ENCODE measurements at places on chromosomes 1 and 21. TPM values are rescaled to one million over a fixed set of nuclear protein-coding genes. Genes with fewer than 3 reads are reported as not detected.

- DNase-seq: no peak
These were observed 28.7 kb downstream of the SYNJ1 start for GRCh38 chr21:32698971-32699693.

DNA sequence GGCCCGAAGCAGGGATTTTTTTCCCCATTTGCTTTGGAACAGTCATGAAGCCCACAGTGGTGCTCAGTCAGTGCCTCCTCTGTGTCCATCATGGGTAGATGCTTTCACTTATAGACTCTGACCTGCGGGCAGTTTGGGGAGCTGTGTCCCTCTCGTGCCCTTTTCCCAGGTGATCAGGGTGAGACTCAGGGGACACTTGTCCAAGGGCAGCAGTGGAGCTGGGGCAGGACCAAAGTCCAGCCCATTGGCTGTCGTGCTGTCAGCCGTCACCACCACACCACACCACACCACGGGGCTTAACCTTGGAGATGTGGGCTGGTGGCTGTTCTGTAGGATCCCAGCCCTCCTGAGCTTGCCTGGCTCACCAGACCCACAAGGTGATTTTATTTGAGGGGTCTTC is 34.9 kb downstream of the SIM2 start:
- no peak for DNase-seq

DNA sequence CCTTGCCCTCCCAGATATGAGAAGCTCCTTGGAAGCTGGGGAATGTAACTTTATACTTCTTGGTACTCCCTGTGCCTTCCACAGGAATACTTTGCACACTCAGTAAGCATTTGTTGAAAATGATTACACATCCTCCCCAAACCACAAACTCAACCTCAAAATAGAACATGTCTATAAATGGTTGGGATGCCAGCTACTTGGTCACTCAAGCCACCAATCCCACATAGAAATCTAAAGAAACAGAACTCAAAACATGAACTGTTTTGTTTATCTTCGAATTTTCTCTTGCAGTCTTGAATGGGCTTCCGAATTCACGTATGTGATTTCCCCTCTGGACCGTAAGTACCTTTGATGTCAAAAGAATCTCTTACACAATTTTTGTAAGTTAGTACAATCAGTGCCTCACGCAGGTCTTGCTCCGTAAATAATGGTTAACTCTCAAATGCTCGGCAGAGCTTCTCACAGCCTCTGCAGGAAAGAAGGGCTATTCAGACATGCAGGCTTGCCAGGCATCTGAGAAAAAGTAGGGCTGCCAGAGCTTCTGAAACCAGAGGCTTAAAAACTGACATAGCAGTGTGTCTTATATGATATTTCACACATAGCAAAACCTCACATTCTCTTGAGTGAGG is 26.9 kb downstream of the SORT1 start:
- no peak for DNase-seq

DNA sequence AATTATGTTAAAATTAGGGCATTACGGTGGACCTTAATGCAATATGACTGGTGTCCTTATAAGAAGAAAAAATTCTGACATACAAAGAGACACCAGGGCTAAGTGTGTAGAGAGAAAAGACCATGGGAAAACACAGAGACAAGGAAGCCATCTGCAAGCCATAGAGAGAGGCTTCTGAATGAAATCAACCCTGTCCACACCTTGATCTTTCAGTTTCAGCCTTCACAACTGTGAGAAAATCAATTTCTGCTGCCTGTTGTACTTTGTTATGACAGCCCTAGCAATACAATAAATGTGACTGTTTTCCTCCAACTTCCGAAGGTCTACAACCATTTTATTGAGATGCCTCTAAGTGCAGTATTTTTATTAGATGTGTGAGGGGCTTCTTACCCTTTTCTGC is 1407.2 kb downstream of the MRPL39 start:
- DNase-seq: no peak

DNA sequence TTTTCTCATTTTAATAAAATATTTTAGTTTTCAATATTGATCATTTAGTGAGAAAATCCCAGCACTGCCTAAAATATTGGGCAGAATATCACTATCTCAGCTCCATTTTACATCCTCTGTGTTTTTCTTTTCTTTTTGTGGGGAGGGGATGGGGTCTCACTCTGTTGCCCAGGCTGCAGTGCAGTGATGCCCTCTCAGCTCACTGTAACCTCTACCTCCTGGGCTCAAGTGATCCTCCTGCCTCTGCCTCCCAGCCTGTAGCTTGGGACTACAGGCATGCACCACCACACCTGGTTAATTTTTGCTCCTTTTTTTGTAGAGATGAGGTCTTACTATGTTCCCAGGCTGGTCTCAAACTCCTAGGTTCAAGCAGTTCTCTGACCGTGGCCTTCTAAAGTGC is 76.1 kb downstream of the SLC25A24 start:
- no peak for DNase-seq

DNA sequence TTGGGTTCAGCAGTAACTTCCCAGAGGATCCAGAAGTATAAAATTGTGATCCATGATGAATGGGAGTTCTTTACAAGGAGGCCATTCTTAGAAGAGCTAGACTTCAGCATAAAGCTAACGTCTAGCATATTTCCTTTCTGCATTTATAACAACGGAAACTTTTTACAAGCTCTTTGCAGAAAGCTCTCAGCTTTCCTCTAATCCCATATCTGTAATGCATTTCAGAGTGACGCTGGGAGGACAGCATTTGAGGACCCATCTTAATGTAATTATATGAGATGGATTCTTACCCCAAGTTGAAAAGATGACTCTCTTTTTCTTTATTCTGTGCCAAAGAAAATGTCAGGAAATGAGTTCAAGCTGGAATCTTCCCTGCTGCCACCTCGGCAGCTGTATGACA is 132.0 kb upstream of the CACHD1 start:
- DNase-seq: no peak

DNA sequence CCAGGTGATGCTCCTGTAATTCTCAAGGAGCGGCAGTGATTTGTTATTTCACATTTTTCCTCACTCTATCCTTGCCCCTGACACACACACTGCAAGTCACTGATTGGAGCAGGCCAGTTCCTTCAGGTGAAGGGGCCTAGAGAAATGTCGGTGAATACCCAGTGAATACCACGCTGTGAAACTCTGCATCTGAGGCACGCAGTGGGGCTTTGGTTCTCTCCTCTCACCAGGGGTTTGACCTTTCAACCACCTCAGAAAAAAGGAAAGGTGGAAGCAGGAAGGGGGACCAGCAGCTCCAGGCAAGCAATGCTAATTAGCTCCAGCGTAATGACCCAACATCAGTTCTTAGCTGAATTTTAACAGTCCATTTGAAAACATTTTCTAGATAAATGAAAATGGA is 532 bp upstream of the FAM177B start:
- no peak for DNase-seq

GRCh38 chr1:97721221-97721620 is 199.6 kb downstream of the DPYD start:
- DNase-seq: no peak

DNA sequence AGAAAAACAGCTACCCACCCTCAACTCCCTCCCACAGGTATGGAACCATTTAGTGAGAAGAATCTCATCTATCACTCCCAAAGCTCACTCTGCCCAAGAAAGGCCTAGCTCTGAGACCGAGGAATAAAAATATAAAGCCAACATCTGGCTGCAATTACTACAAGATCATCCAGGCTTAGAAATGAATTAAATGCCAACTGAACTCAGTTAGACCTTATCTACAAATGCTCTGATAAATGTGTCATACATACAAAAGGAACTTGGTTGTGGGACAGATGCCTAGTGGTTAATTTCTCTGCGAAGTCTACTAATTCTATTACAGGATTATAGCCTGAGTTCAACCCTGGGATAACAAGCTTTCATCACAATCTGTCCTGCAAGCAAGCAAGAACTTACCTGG is 6.7 kb downstream of the ADIPOR1 start:
- DNase-seq: no peak

DNA sequence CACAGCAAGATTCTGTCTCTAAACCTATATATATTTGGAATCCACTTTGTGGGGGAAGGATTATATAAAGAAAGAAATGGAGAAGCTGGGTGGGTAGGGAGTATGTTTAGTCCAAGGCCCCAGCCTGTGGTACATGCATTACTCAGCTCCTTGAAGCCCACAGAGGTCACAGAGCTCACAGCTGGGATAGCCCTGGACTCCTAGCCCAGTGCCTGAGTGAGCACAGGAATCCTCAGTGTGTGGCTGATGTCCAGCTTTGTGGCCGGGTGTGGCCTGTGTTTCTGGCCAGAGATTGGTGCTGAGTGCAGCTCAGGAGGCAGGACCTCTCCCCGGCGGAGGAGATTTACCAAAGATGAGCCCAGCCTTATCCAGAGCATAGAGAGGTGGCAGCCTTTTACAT is 7.6 kb downstream of the CAPN9 start:
- DNase-seq: peak; percentile 64

DNA sequence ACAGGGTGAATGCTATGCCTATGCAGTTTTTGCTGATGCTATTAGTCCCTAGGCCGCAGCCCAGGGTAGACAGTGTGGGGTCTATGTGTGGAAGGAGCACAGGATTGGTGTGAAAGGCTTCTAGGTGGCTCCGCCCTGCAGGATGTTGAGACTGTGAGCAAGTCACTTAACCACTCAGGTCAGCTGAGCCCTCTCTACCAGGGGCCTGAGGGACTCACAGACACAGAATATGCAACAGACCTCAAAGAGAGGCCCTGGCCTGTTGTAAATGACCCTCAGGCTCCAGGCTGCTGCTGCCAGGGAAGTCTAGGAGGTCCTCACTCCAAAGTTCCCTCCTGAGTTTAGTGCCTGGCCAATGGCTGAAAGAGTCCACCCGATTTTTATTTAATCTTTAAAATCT is 11.0 kb downstream of the NHLH2 start:
- no peak for DNase-seq

DNA sequence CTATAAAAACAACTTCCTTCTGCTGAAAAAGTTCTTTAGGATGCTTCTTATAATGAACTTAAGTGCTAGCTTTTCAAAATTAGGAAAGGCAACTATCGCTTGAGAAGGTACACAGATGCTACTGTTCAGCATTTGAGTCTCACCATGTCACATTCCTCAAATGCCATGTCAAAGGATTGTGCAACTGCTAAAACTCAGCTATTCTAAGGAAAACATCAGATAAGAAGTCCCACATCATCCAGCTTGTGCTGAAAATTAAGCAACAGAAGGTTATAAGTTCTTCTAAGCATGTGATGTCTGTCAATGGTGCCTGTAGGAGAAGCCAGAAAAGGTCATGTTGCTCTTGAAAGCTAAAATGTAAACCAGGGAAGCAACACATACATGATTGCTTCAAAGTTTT is 36.5 kb downstream of the MCOLN2 start:
- no peak for DNase-seq

DNA sequence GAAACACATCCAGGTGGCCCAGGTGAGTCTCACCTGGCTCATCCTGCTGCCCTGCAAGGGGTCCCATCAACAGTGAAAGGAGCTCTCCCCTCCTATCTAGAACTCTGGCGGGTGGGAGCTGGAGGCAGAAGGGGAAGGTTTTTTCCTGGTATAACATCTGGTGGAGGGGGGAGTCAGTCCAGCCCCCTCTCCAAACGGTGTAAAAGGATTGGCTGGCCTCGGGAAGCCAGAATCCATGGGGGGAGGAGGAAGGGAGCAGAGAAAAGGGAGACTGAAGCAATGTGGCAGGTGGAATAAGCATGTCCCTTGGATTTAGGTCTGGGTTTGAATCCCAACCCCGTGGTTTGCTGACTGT is 1.2 kb upstream of the CAMK2N1 start:
- no peak for DNase-seq

CFHR2 gene
- not detected for total RNA-seq

RGS7 gene
- total RNA-seq: 5.8 TPM

KCNJ9 gene
- not detected for total RNA-seq
